ENCODE measurements at places on chromosomes 7 and 10.

DNA sequence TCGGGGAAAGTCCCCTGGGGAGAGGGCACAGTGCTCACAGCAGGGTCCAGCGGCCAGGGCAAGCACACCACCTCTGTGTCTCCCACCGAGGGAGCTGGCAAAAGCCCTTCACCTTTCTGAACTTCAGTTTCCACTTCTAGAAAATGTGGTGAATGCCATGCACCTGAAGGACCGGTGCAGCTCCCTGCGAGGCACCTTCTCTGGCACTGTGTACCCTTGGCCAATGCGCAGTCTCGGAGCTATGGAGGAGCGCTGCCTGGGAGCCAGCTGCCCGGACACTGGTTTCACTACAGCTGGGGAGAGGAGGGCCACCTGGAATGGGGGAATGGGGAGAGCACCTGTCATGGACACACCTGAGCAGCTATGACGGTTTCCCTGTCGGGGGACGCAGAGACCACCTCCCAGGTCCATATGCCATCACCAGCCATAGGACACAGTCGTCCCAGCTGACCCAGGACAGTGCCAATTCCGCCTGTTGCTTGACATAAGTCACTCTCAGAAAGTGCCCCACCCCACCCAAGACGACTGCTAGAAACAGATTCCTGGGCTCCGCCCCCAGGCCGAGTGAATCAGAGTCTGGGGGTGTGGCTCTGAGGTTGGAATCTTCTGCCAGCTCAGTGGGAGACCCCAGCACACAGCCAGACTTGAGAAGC lies 16.8 kb downstream of the RASGEF1A start:
- DNase-seq: no peak

DNA sequence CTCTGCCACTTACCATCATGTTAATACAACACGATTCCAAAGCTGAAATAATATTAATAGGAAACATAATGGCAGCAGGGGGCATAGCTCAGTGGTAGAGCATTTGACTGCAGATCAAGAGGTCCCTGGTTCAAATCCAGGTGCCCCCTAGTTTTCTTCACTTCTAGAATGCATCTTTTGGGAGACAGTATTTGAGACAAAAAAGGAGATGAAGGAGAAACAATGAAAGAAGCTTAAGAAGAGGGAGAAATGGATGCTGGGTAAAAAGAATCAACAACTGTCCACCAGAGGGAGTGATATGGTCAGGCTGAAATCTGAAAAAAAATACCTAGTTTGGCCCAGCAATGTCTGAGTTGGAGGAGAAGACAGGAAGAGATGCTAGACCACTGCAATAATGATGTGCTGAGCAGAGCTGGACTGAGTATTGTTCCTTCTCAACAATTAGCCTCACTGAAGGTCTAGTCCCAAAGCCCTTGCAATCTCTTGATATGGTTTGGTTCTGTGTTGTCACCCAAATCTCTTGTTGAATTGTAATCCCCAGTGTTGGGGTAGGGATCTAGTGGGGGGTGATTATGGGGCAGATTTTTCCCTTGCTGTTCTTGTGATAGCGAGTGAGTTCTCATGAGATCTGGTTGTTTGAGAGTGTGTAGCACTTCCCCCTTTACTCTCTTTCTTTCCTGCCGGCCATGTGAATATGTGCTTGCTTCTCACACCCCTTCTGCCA lies 48.3 kb downstream of the ZNF783 start:
- DNase-seq: peak; percentile 41

DNA sequence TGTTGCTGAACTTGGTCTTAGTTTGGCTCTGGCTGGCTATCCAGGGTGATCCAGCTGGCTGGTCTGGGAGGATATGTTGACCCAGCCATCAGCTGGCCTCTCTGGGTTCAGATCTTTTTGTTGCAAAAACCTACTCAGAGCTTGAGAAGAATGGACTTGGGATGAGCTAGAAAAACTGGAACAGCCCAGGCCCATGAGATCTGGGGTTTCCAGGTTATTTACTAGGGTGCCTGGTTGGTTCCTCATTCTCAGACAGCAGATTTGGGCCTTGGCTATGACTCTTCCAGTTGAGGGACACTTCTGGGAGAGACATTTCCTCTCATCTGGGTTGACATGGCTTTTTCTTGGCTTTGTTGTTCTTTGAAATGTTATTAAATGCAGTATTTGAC lies 116.6 kb downstream of the ADCY1 start:
- no peak for DNase-seq

- DNase-seq: no peak
Observed at GRCh38 chr7:48710995-48711394, 213.4 kb upstream of the CDC14C start.

DNA sequence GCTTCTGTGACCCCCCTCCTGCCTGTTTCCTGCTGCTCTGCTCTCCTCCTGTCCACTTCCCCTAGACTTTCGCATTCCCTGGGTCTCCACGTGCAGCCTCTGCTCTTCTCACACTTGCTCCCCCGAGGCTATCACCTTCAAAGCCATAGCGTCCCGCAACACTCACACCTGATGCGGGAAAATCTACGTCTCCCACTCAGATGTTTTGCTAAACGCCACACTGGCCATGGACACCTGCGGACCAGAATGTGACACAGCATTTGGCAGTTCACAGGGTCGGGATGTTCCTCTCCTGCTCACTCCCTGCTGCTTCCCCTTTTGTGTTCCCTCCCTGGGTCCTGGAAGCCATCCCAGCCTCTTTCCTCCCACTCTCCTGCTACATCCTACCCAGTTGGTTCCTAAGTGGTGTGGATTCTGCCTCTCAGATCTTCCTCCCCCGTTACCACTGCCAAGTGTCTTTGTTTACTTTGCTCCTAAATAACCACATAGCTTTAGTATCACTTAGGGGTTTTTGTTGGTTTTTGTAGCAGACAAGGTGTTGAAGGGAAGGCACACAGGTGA lies 33.7 kb upstream of the RBM33 start:
- no peak for DNase-seq

GRCh38 chr7:33726582-33726981 lies 178.8 kb upstream of the BMPER start:
- no peak for DNase-seq

DNA sequence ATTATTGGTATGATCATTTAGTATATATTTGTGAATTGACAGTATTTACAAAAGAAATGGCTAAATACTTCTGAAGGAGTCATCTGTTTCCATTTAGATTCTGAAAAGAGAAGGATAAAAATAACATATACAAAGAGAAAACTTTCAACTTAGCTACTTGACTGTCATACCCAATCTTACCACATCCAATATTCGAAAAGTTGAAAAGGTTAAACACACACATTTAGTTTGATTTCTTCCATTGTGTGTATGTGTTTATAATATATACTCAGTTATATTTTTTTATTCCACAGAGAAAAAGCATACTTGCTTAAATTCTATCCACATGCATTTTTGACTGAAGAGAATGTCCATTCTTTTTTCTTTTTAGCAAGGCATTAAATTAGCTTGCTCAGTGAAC lies 470.7 kb downstream of the TFEC start:
- no peak for DNase-seq

- DNase-seq: peak; percentile 42
Observed at GRCh38 chr10:74227697-74228424, 76.8 kb downstream of the ADK start.

Measured in HTR-8/SVneo (cell line).